Right ventricle myocardium superior (tissue), 1 donor: ENCODE measurements at places on chromosomes 16 and 17.
A peak's percentile ranks its signal among the peaks of the same experiment; 100 is the strongest.

- no peak for DNase-seq
Measured at GRCh38 chr16:17926461-17926860, 410.1 kb downstream of the NPIPA8 start.

DNA sequence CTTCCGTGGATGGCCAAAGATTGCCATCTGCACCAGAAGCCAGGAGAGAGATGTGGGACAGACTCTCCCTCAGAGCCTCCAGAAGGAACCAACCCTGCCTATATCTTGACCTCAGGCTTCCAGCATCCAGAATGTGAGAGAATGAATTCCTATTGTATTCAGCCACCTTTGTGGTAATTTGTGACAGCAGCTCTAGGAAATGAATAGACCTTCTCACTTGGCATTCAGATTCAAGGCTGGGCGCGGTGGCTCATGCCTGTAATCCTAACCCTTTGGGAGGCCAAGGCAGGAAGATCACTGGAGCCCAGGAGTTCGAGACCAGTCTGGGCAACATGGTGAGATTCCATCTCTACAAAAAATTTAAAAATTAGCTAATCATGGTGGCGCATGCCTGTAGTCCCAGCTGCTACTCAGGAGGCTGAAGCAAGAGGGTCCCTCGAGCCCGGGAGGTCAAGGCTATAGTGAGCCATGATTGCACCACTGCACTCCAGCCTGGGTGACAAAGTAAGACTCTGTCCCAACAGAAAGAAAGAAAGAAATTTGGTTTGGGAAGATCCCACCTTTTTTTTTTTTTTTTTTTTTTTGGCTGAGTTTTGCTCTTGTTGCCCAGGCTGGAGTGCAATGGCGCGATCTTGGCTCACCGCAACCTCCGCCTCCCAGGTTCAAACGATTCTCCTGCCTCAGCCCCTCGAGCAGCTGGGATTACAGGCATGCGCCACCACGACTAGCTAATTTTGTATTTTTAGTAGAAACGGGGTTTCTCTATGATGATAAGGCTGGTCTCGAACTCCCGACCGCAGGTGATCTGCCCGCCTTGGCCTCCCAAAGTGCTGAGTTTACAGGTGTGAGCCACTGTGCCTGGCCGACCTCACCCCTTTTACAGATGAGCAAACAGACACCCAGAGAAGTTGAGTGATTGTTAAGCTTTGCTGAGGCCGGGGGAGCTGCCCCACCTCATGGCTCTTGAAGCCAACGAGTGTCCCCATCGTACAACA lies 4.3 kb upstream of the CPSF4L start:
- peak; percentile 10 for DNase-seq

GRCh38 chr17:67518876-67519275 lies 141.8 kb downstream of the PITPNC1 start:
- DNase-seq, result no peak

- DNase-seq, result no peak
Measured at GRCh38 chr16:54216688-54217087, 69.9 kb downstream of the IRX3 start.

DNA sequence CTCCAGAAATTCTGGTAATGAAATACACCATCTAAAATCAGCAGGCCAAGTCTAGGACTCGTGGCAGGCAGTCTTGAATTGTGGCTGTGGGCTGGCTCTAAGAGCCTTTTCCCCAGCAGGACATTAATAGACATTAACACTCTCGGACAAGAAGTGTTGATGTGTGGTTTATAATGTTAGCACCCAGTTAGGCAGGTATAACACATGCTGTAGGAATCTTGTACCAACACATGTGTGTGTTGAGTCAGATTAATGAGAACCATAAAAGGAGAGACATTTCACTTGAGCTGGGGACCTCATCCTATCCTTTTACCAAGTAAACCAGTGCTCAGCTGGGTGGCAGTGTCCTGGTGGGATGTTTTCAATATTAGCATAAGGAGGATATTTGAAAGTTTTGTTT lies 264.5 kb downstream of the FTO start:
- no peak for DNase-seq

DNA sequence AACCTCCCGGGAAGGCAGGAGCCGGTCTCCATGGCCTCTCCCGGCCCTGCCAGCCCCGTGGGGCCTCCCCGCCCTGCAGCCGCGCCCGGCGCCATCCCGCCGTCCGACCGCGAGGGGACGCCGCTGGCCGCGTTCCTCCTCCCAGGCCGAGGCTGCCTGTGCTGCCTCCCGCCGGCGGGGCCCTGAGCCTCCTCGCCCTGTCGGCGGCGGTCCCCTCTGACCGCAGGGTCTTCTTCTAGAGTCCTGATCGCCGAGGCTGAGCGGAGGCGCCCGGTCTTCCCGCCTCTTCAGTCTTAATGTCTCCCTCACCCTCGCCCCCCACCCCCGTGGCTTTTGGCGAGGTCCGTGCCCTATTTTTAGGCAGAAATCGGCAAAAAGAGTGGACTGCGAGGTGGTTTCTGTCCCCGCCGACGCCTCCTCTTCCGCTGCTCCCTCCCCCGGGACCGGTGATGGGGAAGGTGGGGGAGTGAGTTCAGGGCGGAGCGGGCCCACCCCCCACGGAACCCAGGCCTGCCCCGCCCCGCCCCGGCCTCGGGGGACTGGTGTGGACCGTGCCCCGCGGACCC lies 794 bp upstream of the CPNE7 start:
- DNase-seq, result peak; percentile 70

DNA sequence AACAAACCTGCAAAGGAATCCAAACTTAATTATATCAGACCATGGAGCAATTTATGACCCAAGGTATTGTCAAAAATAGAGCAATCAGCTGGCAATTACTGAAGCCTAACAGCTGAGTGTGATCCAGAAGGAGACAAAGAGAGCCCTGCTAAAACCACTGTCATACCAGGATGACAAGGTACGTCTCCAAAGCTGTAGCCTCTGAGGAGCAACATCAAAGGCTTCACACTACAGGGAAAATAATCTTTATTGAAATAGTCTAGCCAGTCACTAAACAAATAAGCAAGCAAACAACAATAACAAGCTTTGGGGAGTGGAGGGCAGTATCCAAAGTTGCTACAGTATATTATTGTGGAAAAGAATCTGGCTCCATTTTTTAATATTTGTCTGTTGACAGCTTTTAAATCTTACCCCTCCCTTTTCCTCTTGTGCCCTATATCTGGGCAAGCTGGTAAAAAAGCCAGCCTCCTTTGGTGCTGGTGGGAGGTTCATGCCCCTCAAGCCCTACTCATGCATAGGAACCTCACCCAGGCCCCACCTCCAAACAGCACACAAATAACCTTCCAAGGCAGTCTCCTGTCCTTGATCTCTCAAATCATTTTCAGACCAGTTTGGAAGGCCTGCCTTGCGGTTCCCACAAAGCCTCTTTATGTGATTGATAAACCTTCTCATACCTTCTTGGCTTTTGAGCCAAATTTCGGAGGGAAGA lies 73.7 kb downstream of the ITFG1 start:
- DNase-seq, result no peak

DNA sequence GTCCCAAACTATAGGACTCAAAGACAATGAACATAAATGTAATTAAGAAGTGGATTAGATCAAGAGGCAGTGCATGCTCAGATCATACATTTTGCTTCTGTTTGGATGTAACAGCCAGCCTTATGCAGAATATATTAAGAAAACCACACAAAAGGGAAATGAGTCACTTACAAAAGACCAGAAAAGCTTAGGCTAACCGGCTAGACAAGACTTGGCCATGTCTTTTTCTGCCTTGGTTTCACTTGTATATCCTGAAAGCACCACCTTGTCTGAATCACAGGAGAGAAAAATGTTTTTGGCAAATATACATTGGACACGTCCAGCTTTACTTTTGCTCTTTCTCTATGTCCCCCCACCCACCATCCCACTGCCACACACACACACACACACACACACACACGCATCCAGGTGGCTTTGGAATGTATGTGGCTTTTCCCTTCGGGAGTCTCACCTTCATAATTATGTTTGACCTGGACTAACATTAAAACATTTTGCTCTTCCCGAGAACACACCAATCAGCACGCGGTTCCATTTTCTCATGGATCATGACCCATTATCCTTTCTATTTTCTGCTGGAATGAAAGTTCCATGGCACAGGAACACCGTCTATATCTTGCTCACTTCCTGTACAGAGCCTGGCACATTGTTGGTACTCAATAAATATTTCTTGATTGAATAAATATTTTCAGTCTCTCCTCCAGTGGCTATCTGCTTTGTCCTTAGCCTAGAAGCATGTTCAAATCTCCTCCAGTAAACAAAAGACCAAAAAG lies 64.6 kb downstream of the CDK5R1 start:
- DNase-seq, result no peak

- DNase-seq, result no peak
Measured at GRCh38 chr16:88536971-88537751, 33.0 kb upstream of the ZC3H18 start.

- no peak for DNase-seq
Measured at GRCh38 chr17:74715144-74715543, 2.4 kb upstream of the CD300LF start.

GRCh38 chr16:56744996-56745640 lies 15.2 kb downstream of the NUP93 start:
- no peak for DNase-seq

DNA sequence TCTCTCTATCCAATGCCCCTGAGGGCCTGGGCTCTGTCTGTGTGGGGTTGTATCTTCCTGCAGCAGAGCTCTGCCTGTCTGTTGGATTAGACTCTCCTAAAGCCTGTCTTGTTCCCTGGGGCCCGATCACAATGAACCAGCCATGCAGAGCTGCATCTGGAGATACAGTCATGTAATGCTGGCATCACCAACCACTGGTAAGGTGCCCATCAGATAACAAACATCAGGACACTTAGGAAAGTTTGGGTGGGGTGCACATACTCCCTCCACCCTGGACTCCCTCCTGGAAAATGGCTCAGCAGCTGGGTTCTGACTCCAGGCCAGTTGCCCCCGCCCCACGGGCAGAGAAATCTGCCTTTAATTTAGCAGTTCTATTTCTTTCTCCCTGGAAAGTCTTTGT lies 61.3 kb upstream of the BRD7 start:
- DNase-seq, result no peak

- DNase-seq, result no peak
Measured at GRCh38 chr16:67542464-67542863, 13.8 kb downstream of the RIPOR1 start.

- DNase-seq, result no peak
Measured at GRCh38 chr17:81417879-81418709, 22.8 kb downstream of the BAHCC1 start.
